ENCODE measurements at places on chromosomes 7 and 10. TPM values are rescaled to one million over a fixed set of nuclear protein-coding genes. Genes with fewer than 3 reads are reported as not detected.

- H3K4me3 ChIP-seq: no peak overlapping the region
- no peak overlapping the region for H3K27ac ChIP-seq
- no peaks in the 10 kb centered on the region for H3K4me1 ChIP-seq
- no peak for DNase-seq
Measured at GRCh38 chr7:375321-375831, 85.4 kb downstream of the FOXL3 start.

Gene CDC14C
- total RNA-seq: not detected

- no peaks in the 10 kb centered on the region for H3K4me1 ChIP-seq
- no peak for DNase-seq
- no peak overlapping the region for H3K27ac ChIP-seq
- H3K27me3 ChIP-seq: no peaks in the 10 kb centered on the region
- H3K36me3 ChIP-seq: peaks cover 26% of the 10 kb centered on the region
- H3K4me3 ChIP-seq: no peak overlapping the region
Measured at GRCh38 chr10:16483241-16483917, 38.3 kb downstream of the C1QL3 start.

DNA sequence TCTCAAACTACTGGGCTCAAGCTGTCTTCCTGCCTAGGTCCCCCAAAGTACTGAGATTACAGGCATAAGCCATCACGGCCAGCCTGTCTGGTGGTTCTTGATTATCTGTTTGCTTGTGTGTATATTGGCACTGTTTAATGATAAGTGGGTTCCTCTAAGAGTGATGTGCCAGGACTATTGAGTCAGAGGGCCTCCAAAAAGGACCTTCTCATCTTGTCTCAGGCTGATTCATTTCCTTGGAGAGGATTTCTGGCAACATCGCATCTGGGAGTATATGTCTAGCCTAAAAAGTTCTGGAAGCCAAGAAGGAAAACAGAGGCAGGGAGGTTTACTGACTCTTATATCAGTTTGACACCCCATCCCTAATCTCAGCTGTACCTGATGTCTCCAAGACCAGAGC, 27.1 kb upstream of the AKAP9 start:
- H3K27ac ChIP-seq: no peak overlapping the region
- no peaks in the 10 kb centered on the region for H3K36me3 ChIP-seq
- DNase-seq: peak; percentile 10
- no peak overlapping the region for H3K4me3 ChIP-seq
- no peaks in the 10 kb centered on the region for H3K27me3 ChIP-seq

GRCh38 chr7:28246921-28247461, 66.4 kb upstream of the JAZF1 start:
- no peaks in the 10 kb centered on the region for H3K27me3 ChIP-seq
- no peaks in the 10 kb centered on the region for H3K36me3 ChIP-seq
- H3K4me3 ChIP-seq: no peak overlapping the region
- H3K27ac ChIP-seq: no peak overlapping the region
- H3K4me1 ChIP-seq: no peaks in the 10 kb centered on the region

GRCh38 chr10:5619362-5620211, 46.8 kb downstream of the ASB13 start:
- H3K27ac ChIP-seq: no peak overlapping the region
- DNase-seq: no peak
- H3K4me3 ChIP-seq: no peak overlapping the region
- H3K36me3 ChIP-seq: peaks cover 5% of the 10 kb centered on the region
- H3K4me1 ChIP-seq: peaks cover 31% of the 10 kb centered on the region

Gene PNLIP
- not detected for total RNA-seq

GRCh38 chr7:27156508-27156898, at the start of gene HOXA7:
TSS of gene HOXA7 (minus strand) at chr7:27156675. CDS start at chr7:27156545, 130 bp downstream.
- H3K27me3 ChIP-seq: no peaks in the 10 kb centered on the region
- no peak for DNase-seq
- H3K4me3 ChIP-seq: peak within 1 kb of the TSS; percentile 66

- DNase-seq: no peak
- no peak overlapping the region for H3K27ac ChIP-seq
- no peaks in the 10 kb centered on the region for H3K27me3 ChIP-seq
- H3K4me3 ChIP-seq: no peak overlapping the region
Measured at GRCh38 chr7:67955061-67955460, 958.4 kb downstream of the TYW1 start.

DNA sequence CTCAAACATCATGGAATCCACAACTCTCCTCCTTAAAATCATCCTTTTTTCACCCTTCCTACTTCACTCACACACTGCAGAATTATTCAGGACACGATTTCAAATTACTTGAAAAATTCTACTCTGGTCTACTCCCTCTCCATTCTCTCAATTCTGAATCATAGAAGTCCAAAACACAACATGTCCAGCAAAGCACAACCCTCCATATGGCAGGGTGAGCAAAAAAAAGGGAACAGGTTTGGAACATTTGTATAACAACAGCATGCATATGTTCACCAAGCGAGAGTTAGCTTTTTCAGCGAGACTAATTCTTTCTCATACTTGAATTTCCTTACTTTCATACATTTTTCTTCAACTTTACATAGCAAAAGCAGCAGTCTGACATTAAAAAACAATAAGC, 73.4 kb downstream of the ABI1 start:
- peaks cover 8% of the 10 kb centered on the region for H3K36me3 ChIP-seq
- DNase-seq: no peak
- H3K4me1 ChIP-seq: peaks cover 19% of the 10 kb centered on the region
- H3K27ac ChIP-seq: no peak overlapping the region
- no peaks in the 10 kb centered on the region for H3K27me3 ChIP-seq

DNA sequence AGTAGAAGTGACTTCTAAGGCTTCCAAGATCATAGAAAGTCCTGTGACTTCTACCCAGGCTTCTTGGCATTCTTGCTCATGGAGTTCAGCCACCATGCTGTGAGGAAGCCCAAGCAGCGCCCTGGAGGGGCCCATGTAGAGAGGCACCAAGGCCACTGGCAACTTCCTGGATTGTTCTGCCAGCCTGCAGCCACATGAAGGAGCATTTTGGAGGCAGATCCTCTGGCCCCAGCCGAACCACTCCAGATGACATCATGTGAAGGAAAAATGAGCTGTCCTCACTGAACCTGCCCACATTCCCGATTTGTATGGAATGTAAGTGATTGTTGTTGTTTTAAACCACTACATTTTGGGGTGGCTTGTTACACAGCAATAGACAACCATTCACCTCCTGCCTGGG, 51.5 kb upstream of the MNX1 start:
- no peak overlapping the region for H3K27ac ChIP-seq
- H3K36me3 ChIP-seq: no peaks in the 10 kb centered on the region
- peaks cover 14% of the 10 kb centered on the region for H3K27me3 ChIP-seq

DNA sequence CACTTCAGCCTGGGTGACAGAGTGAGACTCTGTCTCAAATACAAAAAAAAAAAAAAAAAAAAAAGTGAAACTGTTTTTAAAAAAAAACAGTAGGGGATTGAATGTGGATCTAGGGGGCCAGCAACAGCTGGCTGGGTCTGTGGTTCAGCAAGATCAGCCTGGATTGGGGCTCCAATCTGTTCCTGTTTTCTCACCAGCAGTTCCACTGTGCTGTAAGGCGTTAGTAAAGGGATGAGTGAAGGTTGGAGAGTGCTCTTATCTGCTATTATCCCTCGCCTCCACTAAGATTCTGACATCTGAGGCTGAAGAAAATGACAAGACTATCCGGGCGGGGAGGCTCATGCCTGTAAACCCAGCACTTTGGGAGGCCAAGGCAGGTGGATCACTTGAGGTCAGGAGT, 41.6 kb upstream of the GTF2IRD1 start:
- H3K4me3 ChIP-seq: no peak overlapping the region
- H3K27ac ChIP-seq: no peak overlapping the region
- no peaks in the 10 kb centered on the region for H3K4me1 ChIP-seq

DNA sequence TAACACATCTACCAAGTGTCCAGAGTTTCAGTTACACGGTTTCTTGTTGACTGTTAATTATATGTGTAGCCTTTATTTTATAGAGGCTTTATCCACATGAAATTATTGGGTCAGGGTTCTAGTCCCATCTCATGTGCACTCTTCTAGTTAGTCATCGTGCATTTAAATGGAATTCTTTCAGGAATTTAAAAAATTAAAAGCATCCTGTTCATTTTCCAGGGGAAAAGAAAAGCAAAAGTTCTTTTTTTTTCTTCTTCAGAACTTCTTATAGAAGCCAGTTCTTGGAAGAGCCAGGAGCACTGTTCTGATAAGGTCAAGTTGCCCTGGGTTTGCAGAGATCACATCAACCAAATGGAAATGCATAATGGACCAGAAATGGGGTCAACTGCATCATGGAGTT, 324.7 kb downstream of the INHBA start:
- no peak for DNase-seq
- H3K27me3 ChIP-seq: no peaks in the 10 kb centered on the region
- no peak overlapping the region for H3K27ac ChIP-seq
- no peak overlapping the region for H3K4me3 ChIP-seq
- no peaks in the 10 kb centered on the region for H3K36me3 ChIP-seq

DNA sequence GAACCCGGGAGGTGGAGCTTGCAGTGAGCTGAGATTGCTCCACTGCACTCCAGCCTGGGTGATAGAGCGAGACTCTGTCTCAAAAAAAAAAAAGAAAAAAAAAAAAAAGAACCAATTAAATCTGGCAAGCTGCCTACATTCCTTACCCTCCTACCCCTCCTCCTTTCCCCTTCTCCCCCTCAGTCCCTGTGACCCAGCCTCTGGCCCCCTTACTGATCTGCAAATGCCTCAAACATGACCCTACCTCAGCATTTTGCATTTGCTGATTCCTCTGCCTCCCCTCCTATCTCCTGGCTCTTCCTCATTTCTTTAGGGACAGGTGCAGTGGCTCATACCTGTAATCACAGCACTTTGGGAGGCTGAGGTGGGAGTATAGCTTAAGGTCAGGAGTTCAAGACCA, 19.3 kb downstream of the CDHR3 start:
- H3K27ac ChIP-seq: no peak overlapping the region
- H3K4me1 ChIP-seq: no peaks in the 10 kb centered on the region
- no peak overlapping the region for H3K4me3 ChIP-seq
- H3K36me3 ChIP-seq: no peaks in the 10 kb centered on the region

GRCh38 chr10:80612261-80612660, 74.6 kb downstream of the SH2D4B start:
- H3K4me1 ChIP-seq: no peaks in the 10 kb centered on the region
- no peak overlapping the region for H3K27ac ChIP-seq
- H3K27me3 ChIP-seq: no peaks in the 10 kb centered on the region
- peak; percentile 26 for DNase-seq
- no peak overlapping the region for H3K4me3 ChIP-seq
- H3K36me3 ChIP-seq: no peaks in the 10 kb centered on the region

Gene AKR1C2
- total RNA-seq: 21.1 TPM

Gene FAM241B
- total RNA-seq: 7.5 TPM

- H3K4me3 ChIP-seq: no peak overlapping the region
- no peaks in the 10 kb centered on the region for H3K36me3 ChIP-seq
- no peak for DNase-seq
- H3K27ac ChIP-seq: no peak overlapping the region
- H3K27me3 ChIP-seq: no peaks in the 10 kb centered on the region
- H3K4me1 ChIP-seq: no peaks in the 10 kb centered on the region
Measured at GRCh38 chr10:60644436-60645130, 133.7 kb upstream of the CDK1 start.

DNA sequence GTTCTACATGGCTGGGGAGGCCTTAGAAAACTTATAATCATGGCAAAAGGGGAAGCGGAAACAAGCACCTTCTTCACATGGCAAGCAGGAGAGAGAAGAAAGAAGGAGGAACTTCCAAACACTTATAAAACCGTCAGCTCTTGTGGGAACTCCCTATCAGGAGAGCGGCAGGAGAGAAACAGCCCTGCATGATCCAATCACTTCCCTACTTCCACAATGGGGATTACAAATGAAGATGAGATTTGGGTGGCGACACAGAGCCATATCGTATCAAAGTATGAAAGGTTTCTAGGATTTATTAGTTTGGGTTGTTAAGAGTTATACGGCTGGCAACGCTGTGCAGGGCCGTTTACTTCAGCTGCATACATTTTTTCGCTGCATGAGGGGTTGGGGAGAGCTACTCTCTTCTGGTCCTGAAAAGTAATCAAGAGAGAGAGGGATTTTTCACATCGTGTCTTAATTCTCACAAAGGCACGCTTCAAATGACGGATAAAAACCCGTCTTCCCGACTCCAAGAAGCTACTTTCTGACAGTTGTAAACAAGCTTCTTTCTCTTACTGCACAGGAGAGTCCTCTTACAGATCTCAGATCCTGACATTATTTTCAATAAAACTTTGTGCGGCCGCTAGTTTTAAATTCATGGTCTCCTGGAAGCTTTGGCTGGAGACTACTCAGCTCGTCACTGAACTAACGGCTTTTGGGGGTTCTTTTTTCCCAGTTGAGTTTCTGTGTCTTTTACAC, 751 bp upstream of the GTPBP10 start:
- H3K36me3 ChIP-seq: peaks cover 3% of the 10 kb centered on the region
- peaks cover 17% of the 10 kb centered on the region for H3K4me1 ChIP-seq
- H3K27ac ChIP-seq: peak overlapping the region; percentile 95
- no peaks in the 10 kb centered on the region for H3K27me3 ChIP-seq
- peak; percentile 2 for DNase-seq

- H3K27me3 ChIP-seq: no peaks in the 10 kb centered on the region
- no peak overlapping the region for H3K4me3 ChIP-seq
- DNase-seq: no peak
- no peak overlapping the region for H3K27ac ChIP-seq
- H3K4me1 ChIP-seq: peaks cover 14% of the 10 kb centered on the region
- peaks cover 58% of the 10 kb centered on the region for H3K36me3 ChIP-seq
Measured at GRCh38 chr7:135181261-135181928, 10.9 kb upstream of the CYREN start.

Gene WIPF3
- total RNA-seq: not detected

Gene RARRES2
- total RNA-seq: not detected

Data from MCF 10A (cell line).